Renal cortex interstitium (tissue), 15 donors: ENCODE measurements at places on chromosomes 1 and 21. TPM values are rescaled to one million over a fixed set of nuclear protein-coding genes. Genes with fewer than 3 reads are reported as not detected.

DNA sequence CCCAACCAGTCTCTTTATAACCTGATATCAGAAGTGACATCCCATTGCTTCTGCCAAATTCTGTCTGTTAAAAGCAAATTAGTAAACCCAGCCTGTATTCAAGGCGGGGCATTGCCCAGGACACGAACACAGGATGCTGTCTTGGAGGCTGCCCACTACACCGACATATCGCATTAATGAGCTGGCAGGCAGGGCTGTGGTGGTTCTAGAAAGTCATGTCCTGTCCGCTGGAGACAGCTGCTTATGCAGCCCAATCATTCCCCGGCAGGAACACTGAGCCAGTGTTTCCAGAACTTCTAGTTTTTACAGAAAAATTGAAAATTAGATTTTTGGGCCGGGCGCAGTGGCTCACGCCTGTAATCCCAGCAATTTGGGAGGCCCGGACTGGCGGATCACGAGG lies 19.3 kb downstream of the C1orf167 start:
- no peak for DNase-seq

NGF gene
- 2.1 TPM for polyA plus RNA-seq

GRCh38 chr1:192516776-192517297 lies 58.7 kb upstream of the RGS1 start:
- DNase-seq: no peak

GRCh38 chr1:22089787-22090186 lies 37.3 kb downstream of the CDC42 start:
- DNase-seq: no peak

OXCT2 gene
- polyA plus RNA-seq: 0.22 TPM

GRCh38 chr1:16241221-16241708 lies 4.3 kb upstream of the CPLANE2 start:
- DNase-seq: no peak
